Heart right ventricle (tissue), 16 donors: ENCODE measurements at places on chromosomes 12 and 14. TPM values are rescaled to one million over a fixed set of nuclear protein-coding genes. Genes with fewer than 3 reads are reported as not detected.

GRCh38 chr12:46572644-46573346, 200.2 kb upstream of the SLC38A2 start:
- DNase-seq = no peak

GRCh38 chr12:114403690-114404066, 2.3 kb downstream of the TBX5 start:
- peak; percentile 62 for DNase-seq

- DNase-seq = no peak
Measured at GRCh38 chr14:81471062-81471461, 62.6 kb downstream of the SEL1L start.

GRCh38 chr14:76767681-76768656, 6.7 kb downstream of the VASH1 start:
- peak; percentile 77 for DNase-seq

DNA sequence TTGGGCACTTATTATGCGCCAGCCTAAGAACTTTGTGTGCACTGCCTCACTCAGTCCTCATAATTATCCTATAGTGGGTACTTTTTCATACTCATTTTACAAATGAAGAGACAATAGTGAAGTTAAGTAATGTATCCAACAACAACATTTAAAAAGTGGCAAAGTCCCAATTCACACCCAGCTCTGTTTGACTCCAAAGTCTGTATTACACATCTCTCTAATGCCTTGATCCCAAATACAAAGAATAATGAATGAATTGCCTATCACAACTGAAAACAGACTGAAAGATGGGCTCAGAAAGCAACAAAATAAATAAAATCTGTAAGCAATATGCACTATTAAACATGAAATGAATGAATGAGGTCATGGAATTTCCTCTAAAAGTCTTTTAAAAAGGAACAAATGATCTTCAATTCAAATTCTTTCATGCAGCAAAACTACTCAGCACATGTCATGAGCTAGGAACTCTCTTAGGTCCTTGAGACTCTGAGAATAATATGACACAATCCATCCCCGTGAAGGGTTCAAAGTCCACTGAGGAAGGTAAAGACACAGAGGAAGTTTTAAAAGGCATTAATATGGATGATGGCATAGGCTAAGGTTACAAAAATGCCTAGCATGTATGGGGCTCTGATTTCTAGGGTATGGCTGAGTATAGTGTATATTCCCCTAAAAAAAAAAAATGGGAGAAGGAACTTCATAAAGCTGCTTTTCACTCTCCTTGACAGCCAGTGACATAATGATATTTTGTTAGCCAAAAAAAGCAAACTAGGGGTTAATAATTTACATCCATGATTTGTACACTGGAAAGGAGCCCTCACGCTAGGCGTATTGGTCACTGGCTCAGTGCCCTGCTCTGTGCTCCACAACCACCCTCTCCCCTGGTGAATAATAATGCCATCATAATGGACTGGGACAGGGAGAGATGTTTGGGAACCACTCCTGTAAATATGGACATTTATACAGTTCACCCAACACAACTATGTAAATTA, 103.4 kb downstream of the SLC2A13 start:
- no peak for DNase-seq

DNA sequence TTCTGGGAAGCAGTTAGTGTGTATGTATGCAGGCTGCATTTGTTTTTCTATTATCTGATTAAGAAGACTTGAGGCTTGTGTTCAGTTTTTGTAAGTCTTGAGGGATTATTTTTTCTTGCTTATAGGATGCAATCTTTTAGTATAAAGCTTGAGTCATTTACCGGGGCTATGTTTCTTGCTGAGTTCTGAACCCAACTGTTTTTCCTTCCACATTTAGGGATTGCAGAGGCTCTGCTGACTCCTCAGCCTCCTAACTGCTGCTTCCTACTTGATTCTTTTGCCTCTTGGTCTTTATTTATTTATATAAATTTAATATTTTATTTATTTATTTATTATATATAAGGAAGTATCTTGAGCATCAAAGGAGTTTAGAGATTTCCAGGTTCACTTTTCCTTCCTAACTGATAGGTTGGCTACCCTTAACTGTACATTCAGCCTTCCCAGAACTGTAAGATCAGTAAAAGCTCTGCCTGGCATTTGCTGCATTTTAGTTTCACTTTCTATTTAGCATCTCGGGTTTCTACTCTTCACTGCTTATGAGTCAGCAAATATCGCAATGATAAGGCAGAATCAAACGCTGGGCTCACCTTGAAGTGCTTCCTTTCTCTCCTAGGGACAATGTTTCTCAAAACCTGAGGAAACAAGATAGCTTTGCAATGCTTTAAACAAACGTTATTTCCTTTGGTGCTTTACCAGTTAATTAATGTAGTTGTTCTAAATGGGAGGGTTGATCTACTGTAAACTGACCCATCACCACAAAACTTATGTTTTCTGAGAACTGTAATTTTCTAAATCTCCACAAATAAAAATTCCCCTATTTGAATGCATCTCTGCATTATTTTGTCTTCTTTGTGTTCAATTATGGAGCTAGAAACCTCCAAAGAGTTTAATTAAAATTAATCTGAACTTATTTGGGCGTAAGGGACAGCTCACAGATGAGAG, 1183.7 kb upstream of the TMEM132C start:
- DNase-seq = peak; percentile 14

DNA sequence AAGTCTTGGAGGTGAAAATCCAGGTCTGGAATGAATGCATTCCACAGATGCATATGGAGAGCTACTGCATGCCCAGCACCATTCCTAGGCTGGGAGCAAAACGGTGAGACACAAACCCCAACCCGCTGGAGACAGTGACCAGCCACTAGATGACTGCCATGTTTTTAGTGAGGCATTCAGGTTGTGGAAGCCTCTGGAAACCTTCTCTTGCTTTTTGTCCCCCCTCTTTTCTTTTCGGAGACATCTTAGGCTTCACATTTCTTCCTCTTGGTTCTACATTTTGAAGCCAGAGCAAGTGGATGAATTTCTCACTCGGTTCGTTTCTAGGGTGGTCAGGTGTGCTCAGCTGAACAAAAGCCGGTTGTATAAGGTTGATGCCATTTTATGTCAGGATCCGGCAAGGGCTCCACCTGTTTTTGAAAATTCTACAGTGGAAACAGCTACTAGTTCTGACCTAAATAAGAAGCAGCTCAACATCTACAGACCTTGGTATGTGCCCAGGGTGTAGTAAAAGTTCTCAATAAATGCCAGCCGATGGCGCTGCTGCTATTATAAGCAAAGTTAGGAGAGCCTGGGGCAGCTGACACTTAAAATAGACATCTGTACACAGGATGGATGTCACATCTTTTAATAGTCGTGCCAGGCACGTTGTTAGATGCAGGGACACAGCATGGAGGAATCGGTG, 1.8 kb upstream of the ZNF839 start:
- peak; percentile 60 for DNase-seq

TMEM132D gene
- total RNA-seq = not detected

NOXRED1 gene
- total RNA-seq = not detected

CCDC177 gene
- not detected for total RNA-seq
